ENCODE measurements at places on chromosomes 16 and 17. TPM values are rescaled to one million over a fixed set of nuclear protein-coding genes. Genes with fewer than 3 reads are reported as not detected.

DNA sequence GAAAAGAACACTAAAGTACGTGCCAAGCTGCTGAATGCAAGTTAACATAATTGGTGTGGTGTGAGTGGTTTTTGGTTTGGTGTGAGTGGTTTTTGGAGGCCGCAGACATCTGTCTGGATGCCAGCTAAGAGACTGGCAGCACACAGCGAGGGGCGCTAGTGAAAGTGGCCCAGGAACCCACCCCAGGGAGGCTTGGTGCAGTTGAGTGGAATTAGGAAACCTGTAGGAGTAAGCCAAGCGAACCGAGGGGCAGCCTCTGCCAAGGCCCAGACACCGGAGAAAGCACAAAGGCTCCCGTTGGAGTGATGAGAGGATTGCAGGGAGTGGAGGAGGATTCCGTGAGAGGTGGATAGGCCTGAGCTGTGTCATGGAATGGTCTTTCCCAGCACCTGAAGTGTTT, 24.6 kb upstream of the SLC5A11 start:
- H3K27ac ChIP-seq, result no peak overlapping the region
- H3K36me3 ChIP-seq, result peaks cover 41% of the 10 kb centered on the region
- H3K4me3 ChIP-seq, result no peak overlapping the region
- H3K27me3 ChIP-seq, result no peaks in the 10 kb centered on the region
- no peaks in the 10 kb centered on the region for H3K4me1 ChIP-seq

DNA sequence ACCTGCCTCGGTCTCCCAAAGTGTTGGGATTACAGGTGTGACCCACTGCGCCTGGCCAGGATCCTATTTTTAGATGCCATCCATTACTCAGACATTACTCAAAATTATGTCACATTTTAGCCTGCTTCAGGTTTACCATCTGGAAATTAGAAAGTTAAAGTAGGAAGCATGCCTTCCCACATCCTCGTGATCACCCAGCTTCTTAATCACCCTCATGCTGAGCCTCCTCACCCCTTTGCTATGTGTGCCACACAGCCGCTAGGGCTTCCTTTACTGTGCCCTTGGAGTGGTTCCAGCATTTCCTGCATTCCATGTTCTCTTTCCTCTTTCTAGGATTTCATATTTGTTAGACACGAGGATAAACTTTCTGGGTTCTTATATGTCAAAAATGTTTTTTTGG, 9.3 kb downstream of the ADORA2B start:
- H3K4me1 ChIP-seq, result peaks cover 7% of the 10 kb centered on the region
- DNase-seq, result peak; percentile 86
- no peaks in the 10 kb centered on the region for H3K27me3 ChIP-seq
- H3K4me3 ChIP-seq, result no peak overlapping the region
- H3K27ac ChIP-seq, result no peak overlapping the region
- H3K36me3 ChIP-seq, result no peaks in the 10 kb centered on the region

DNA sequence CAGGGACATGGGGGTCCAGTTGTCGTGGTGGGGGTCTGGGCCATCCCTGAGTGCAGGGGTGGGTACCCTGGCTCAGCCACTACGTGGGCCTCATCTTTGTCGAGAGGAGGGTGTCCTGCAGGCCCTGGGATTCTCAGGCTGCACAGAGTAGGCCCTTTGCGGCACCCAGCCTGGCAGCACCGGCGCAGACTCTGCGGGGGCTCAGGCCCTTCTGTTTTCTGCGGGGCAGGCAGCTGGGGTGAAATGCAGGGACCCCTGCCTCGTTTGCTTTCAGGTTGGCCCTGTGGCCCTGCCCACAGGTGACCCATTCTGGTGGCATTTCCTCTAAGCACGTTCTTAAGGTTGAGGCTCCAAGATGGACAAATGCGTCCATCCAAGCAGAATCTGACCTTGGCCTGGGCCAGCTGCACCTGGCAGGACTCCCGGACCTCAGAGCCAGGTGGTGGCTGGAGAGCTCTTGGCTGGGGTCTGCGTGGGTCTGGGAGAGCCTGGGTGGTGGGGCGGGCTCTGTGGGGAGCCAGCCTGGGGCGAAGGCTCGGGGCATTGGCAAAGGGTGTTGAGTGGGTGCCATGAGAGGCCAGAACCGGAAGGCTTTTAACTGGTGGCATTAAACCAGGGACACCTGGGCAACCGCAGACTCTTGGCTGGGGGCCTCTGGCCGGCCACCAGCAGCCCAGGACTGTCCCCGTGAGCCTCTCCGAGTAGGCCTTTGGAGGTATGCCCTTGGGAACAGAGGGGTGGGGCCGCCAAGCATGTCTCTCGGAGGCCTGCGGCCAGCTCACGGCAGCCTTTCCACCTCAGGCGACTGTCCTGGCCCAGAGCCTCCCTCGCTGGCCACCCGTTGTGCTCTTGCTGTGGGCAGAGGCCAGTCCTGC, 16.9 kb downstream of the PRSS27 start:
- no peaks in the 10 kb centered on the region for H3K27me3 ChIP-seq
- no peak overlapping the region for H3K27ac ChIP-seq
- no peak overlapping the region for H3K4me3 ChIP-seq

DNA sequence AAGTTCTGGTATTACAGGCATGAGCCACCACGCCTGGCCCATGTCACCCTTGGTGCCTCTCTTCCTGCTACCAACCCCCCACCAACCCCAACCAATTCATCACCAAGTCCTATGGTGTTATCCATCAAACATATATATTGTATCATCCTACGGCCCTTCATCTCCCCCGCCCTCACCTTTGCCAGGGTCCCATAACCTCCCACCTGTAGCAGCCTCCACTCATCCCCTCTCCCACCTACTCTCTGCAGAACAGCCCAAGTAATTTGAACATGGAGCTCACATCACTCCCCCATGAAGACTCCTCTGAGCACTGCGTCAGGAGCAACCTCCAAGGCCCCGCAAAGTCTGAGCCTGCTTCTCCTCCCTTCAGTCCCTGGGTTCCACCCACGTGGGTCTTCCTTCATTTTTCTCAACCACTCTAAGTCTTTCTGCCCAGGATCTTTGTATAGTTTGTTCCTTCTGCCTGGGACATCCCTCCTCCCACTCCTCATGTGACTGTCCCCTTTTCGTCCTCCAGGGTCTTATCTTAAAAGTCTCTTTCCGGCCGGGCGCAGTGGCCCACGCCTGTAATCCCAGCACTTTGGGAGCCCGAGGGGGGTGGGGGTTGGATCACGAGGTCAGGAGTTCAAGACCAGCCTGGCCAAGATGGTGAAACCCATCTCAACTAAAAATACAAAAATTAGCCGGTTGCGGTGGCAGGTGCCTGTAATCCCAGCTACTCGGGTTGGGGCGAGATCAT, 7.0 kb upstream of the HID1 start:
- no peak overlapping the region for H3K4me3 ChIP-seq
- H3K36me3 ChIP-seq, result no peaks in the 10 kb centered on the region
- H3K4me1 ChIP-seq, result peaks cover 10% of the 10 kb centered on the region
- H3K27me3 ChIP-seq, result peaks cover 5% of the 10 kb centered on the region

DNA sequence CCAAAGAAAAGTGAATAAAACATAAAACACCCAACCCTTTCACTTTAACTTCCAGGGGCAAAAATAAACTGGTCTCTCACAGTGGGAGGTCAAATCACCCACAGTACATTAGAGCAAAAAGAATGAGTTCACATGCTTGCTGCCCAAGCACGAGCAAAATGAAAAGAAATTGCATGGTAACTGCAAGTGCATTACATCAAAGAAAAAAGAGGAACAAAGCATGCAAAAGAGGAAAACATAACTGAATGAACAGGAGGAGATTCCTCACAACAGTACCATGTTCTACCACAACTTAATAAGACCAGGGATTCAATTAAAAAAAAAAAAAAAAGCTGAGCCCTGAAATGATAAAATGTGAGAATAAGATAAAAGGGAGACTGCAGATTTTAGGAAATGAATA, 12.3 kb downstream of the DNAH2 start:
- H3K27me3 ChIP-seq, result peaks cover 12% of the 10 kb centered on the region
- no peak overlapping the region for H3K27ac ChIP-seq
- no peaks in the 10 kb centered on the region for H3K36me3 ChIP-seq
- no peak for DNase-seq

Gene KRTAP4-1
- not detected for polyA plus RNA-seq

Gene MYLK3
- 0.01 TPM for polyA plus RNA-seq

Gene NGFR
- polyA plus RNA-seq, result 0.14 TPM

Gene ZNF213
- polyA plus RNA-seq, result 0.52 TPM

Gene EFCAB5
- polyA plus RNA-seq, result 0.14 TPM

Gene SCGB1C2
- not detected for polyA plus RNA-seq

All from fibroblast of lung (primary cell).